Iris pigment epithelial cell (primary cell): ENCODE measurements at places on chromosomes 6 and 20.

DNA sequence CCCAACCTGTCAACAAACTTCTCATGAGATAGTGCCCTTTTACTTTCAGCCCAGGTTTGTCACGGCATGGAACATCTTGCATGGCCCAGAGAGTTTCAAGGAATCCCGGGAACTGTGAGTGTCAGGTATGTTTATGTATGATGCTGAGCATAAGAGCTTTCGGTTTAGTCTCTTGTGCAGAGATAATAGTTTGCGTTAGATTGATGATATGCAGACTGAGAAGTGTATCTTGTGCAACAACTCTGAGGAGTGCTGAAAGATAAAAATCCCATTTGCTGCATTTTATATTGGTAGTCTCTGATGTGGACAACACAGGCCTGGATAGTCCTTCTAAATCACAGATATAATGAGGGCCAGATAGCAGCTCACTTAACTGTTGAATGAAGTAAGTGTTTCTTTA is 99.0 kb downstream of the TBX18 start:
- DNase-seq: no peak

- DNase-seq: no peak
Observed at GRCh38 chr20:3705491-3705969, 6.9 kb downstream of the SIGLEC1 start.

DNA sequence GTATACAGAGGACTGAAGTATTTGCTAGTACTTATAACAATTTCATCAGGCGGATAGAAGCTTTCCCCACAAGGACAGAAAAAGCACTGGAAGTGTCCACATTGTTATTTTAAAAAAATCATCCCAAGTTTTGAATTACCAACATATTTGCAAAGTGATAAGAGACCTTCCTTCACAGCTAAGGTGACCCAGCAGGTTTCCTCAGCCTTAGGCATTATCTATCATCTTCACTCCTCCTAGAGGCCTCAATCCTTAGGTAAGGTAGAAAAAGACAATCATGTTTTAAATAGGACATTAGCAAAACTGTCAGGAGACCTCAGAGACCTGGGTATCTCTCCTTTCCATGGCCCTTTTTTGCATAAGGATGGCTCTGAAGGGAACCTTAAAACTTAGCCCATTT is 72.5 kb upstream of the CHD6 start:
- no peak for DNase-seq

- no peak for DNase-seq
Observed at GRCh38 chr6:127212376-127212775, 54.3 kb upstream of the RNF146 start.

DNA sequence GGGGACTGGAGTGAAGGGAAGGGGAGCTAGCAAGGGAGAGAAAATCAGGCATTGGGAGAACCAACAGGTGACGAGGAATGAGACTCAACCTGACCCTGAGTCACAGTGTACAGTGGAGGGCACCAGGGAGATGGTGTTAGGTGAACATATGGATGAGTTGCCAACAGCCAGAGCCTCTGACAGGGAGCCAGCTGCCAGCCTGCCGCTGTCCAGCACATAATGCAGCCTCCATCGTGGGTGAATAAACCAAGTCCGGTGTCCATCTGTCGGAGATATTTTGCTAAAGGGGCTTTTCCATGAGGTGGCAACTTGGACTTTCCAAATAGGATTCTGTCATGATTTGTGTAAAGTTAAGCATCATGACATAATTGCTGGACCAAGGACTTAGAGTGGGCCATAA is 88.1 kb downstream of the CDH4 start:
- DNase-seq: no peak

- peak; percentile 45 for DNase-seq
Observed at GRCh38 chr6:129730477-129731165, 20.6 kb upstream of the ARHGAP18 start.

- DNase-seq: peak; percentile 82
Observed at GRCh38 chr6:35354361-35355135, 12.2 kb downstream of the PPARD start.

DNA sequence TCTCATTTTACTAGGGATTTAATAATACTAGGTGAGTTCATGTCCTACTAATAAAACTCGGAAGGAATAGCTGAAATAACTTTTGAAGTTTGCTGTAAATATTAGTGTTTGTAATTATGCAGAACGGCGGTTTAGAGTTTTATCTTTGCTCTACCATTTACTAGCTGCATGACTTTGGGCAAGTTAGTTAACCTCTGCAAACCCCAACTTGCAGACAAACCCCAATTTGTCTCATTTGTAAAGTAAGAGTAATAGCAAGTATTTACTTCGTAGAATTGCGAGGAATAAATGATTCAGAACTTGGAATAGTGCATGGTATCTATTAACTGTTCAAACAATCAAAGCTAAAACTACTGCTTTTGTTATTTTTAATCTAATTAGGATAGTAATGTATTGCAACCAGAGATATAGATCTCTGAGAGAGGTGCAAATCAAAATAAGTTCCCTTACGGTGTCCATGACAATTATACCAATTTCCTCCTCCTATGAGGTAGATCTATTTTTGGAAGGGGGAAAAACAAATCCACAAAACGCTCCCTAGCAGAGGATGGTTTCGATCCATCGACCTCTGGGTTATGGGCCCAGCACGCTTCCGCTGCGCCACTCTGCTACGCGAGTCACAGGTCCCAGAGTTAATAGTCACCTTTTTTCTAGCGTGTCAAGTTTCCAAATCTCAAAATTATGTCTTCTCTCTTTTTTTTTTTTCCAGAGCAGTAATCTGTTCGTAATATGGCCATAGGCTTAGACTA is 35.1 kb upstream of the BTN3A2 start:
- peak; percentile 64 for DNase-seq

GRCh38 chr20:45508068-45508886 is 7.1 kb downstream of the SPINT3 start:
- DNase-seq: no peak

- no peak for DNase-seq
Observed at GRCh38 chr6:91580635-91581034, 993.8 kb upstream of the MAP3K7 start.

DNA sequence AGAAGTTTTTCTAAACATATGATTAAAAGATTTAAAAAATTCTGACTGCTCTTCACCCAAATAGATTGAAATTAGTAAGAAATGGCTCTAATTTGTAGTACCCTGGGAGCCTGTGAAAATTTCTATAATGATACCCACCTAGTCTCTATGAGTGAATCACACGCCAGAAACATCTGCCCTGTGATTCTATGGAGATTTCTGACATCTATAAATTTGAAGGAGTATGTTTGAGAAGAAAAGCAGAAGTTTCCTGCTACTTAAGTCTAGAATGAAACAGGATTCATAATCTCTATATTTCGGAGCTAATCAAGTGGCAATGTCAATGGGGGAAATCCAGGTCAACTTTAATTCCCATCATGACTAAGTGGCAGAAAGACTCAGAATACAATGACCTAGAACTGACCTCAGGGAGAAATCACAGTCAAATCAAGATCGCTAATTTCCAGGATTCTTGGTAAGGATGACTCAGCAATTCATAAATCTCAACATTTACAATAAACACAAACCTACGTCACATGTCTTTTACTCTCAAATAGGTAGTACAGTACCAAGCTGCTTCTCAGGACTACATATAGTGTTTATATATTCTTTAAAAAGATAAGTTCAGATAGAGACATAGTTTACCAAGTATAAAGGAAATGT is 186.2 kb upstream of the TNFAIP3 start:
- DNase-seq: peak; percentile 89

DNA sequence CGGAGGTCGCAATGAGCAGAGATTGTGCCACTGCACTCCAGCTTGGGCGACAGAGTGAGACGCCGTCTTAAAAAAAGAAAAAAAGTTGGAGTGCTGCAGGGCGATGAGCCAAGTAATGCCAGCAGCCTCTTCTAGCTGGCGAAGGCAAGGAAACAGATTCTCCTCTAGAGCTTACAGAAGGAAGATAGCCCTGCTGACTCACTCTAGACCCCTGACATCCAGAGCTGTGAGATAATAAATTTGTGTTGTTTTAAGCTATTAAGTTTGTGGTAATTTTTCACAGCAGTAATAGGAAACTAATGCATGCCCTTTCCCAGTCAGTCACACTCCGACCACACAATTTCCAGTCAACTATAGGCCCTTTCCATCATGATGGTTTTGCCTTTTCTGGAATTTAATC is 16.4 kb downstream of the PRSS16 start:
- DNase-seq: no peak

- DNase-seq: no peak
Observed at GRCh38 chr20:32193996-32194395, 13.5 kb downstream of the PLAGL2 start.

GRCh38 chr6:122400121-122400450 is 634 bp downstream of the HSF2 start:
- peak; percentile 14 for DNase-seq

GRCh38 chr6:13941902-13942301 is 17.1 kb downstream of the RNF182 start:
- DNase-seq: no peak

DNA sequence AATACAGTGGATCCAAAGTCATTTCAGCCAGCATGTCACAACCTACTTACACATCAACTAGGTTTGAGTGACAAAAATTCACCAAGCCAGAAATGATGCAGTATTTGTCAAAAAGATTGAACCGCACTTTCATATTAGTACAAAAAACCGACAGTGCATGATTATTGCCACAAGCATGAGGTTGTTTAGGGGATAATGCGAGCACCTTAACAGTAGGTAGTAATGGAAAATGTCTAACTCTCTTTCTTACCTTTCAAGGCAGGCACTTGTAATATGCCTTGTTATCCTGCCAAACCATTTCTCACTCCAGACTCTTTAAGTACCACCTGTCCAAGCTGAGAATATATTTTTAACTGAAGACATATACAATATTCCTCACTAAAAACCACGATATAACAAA is 270.3 kb upstream of the THEMIS start:
- no peak for DNase-seq

- no peak for DNase-seq
Observed at GRCh38 chr6:148825492-148825891, 78.7 kb downstream of the UST start.

DNA sequence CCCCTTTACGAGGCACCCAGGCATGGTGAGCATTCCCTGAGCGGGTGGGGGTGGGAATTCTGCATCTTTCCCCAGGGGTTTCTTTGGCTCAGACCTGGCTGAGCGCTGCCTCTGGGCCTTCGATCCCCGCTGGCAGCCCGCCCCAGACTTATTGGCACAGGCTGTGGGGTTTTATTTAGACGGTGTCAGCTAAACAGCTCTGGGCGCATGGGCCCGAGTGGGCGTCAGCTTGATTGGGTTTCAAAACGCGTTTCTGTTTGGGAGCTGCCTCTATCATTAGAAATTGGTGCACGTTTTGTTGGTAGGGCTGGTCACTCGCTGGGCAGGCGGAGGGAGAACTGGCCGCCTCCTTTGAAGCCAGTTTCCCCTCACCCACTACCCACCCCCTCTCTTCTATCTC is 21.0 kb downstream of the PMEPA1 start:
- DNase-seq: no peak

GRCh38 chr20:6140947-6141346 is 18.1 kb upstream of the FERMT1 start:
- DNase-seq: no peak

DNA sequence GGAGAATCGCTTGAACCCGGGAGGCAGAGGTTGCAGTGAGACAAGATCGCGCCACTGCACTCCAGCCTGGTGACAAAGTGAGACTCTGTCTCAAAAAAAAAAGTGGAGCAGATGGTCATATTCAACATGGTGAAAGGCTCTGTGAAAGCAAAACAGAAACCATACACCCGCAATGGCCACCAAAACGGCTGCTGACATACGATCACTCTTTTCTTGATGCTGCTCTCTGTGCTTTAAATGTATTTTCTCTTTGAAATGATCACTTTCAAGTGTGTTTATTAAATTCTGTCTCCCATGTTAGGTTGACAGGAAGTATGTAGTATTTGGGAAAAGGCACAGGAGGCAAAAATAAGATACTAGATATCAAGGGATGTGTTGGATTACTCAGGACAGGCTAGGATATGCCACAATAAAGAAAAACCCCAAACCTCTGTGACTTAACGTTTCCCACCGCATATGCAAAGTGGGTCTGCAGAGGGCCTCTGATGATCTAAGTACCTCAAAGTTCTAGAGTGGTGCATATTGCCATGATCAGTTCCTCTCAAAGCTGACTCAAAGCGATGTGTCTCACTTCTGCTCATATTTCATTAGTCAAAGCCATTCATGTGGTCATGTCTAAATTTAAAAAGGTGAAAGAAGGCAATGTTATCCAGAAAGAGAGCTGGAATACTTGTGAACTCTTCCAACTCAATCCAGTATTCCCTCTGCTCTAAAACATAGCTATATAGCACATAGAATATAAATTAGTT is 155.1 kb upstream of the SOX4 start:
- DNase-seq: peak; percentile 14

DNA sequence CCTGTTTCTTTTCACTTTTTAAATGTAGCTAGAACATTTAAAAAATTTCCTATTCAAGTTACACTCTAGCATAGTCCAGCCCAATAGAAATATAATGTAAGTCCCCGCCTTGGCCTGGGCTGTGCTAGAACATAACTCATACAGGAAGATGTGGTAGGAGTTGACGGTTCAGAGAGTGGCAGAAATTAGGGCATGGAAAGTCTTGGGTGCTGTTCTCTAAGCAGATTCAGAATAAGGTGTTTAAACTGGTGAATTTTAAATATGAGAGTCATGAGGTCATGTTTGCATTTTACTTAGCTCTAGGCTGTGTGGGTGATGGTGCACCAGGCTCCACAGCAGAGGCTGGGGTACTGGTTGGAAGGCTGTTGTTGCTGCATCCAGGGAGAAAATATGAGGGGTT is 256.5 kb downstream of the FARS2 start:
- no peak for DNase-seq

GRCh38 chr6:96775727-96776400 is 61.4 kb downstream of the GPR63 start:
- no peak for DNase-seq

- no peak for DNase-seq
Observed at GRCh38 chr6:10405513-10405900, 9.4 kb downstream of the TFAP2A start.

- no peak for DNase-seq
Observed at GRCh38 chr20:49889935-49890333, 25.4 kb downstream of the SPATA2 start.

DNA sequence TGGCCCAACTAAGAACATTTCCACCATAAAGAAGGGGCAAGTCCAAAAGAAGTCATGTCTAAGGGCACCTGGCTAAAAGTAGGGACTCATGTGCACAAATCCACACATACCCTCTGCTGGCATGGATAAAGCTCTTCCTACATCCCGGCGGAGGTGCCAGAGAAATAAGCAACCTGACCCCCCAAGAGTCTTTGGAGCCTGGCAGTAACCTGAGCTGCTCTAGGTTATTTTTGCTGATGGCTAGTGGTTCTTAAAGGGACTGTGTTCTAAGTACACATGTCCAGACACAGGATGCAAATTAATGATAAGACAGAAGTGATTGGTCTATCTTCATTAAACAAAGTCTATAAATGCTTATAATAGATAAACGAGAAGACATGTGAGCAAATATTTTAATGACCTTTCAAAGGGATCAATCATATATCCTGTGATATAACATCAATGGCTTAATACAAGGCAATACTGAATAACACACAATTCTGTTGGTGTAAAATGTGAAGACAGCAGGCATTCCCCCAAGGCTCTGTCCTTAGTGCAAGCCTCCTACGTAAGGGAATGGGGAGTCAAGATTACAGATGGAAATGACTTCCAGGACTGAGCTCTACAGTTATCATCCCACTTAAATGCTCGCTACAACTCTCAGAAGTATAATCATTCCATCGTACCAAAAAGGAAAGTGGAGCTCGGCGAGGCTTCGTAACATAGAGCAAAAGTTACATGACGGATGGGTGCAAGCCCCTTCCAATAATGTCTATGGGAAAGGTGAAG is 52.5 kb downstream of the HIVEP2 start:
- DNase-seq: no peak

- DNase-seq: no peak
Observed at GRCh38 chr20:64042054-64042781, 6.2 kb downstream of the C20orf204 start.

- no peak for DNase-seq
Observed at GRCh38 chr6:42819803-42820511, 38.1 kb downstream of the BICRAL start.
